ENCODE measurements at places on chromosomes 12 and 14.

GRCh38 chr14:32453857-32454810, 125.0 kb downstream of the AKAP6 start:
- no peak for DNase-seq

DNA sequence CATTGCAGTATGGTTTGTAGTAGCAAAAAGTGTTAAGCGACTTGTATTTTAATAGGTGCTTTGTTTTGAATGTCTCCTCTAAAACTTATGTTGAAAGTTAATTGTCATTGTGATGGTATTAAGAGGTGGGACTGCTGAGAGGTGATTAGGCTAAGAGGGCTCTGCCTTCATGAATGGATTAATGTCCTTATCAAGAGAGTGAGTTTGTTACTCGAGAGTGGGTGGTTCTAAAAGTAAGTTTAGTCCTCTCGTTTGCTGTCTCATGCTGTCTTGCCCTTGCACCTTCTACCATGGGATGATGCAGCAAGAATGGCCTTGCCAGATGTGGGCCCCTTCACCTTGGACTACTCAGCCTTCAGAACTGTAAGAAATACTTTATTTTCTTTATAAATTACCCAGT, 17.4 kb downstream of the ZDHHC17 start:
- DNase-seq = no peak

- DNase-seq = no peak
Observed at GRCh38 chr12:25130741-25131188, 64.2 kb downstream of the DNAI7 start.

DNA sequence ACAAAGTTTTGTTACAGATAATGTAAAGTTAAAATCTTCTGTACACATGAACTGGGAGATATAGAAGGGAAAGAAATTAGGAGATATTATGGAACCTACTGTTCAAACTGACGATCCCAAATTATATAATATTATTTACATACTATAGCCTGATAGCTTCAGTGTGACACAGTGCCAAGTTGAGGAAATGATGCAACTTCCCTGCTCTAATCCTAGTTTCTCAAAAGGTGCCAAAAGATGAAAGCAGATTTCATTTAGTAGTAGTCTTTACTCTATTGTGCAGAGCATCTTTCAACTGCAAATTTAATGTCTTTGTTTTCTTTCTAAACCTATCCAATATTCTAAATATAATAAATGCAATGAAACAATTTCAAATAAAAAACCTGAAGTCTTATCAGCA, 46.9 kb downstream of the COCH start:
- DNase-seq = no peak
